ENCODE measurements at places on chromosomes 7 and 10.

- peak; percentile 86 for DNase-seq
Observed at GRCh38 chr7:115549910-115550309, 480.7 kb downstream of the TFEC start.

GRCh38 chr10:71712572-71713134 is 6.9 kb downstream of the C10orf105 start:
- DNase-seq = no peak

DNA sequence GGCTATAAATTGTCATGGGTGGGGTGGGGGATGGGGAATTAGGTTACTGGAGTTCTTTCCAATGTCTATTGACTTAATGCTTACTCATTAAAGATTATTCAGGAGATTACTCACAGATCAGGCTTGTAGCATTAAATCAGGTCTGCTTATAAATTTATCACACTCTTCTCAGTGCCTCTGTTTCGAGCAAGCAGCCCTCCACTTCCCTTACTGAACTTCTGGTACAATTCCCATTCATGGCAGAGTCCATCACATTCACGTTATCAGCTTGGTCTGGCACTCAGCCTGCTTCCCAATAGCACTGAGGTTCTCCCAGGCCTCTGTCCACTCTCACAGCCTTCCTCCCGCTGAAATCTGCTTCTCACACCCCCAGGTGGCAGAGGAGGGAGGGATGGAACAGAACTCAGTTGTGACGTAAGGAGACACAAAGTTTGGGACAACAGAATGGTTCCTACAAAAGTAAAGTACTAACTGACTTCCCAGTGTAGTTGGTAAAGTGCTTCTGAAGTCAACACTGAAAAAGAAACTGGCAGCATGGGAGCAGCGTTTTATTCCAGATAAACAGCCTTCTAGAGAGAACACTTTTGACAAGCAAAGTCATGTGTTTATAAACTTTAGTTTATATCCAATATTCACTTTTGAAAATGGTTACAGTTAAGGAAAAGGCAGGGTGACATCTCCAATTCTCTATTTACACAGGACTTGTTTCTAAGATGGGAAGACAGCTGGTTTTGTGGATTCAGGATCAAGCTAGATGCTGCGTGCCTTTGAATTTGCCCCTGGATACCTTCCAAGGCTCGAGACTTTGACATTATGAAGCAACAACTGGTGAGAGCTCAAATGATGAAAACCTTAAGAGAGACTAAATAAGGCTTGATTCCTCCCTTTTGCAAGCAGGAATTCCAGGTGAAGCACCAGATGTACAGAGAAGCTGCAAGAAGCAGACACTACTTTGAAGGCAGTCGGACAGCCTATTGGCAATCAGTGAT is 81.4 kb downstream of the ATXN7L1 start:
- no peak for DNase-seq

DNA sequence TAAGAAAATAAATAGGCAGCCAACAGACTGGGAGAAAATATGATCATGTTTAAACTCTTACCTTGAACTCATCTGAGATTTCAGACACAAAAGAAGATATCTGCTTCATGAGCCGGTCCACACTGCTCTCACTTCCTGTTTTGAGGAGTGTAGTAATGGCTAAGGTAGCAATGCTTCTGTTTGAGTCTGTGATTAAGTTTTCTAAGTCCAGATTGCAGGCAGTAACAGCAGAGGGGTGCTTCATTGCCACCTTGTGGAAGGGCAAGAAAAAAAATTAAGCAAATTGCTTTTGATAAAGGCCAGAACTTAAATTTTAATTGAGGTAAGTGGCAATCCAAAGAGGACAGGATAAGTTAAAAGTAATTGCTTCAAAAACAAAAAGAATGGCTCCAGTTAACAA is 69.1 kb downstream of the MEST start:
- DNase-seq = peak; percentile 40

- no peak for DNase-seq
Observed at GRCh38 chr10:89793649-89794254, 92.4 kb downstream of the KIF20B start.

DNA sequence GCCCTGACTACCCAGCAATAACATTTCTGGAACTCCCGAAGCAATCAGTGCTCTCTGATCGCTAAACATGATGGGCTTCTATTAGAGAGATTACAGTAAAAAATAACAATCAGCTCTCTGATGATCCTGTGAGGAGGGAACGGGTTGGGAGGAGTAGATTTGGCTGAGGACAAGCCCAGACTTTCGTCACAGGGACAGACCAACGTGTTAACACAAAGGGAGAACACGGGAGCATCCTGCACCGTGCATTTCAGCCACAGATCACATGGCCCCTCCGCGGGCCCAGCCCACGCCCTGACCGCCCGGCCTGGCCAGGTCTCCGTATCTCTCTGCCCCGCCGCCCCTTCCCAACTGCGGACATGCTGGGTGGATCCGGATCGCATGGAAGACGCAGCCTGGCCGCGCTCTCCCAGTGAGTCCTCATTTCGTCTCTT is 95.0 kb upstream of the AGBL3 start:
- DNase-seq = no peak

DNA sequence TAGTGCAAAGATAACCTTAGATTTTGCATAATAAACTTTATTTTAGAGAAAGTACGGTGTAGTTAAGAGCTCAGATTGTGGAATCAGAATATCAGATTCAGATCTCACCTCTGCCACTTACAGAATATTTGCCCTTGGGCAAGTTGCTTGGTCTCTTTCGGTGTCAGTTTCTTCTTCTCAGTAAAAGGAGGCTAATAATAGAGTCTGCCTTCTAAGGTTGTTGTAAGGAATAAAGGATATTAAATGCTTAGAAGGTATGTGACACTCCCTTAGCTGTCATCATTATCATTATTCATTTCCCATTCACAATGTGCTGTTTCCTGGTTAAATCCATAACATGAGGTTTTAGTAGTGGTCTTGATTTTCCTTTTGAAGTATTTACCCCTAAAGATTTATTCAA is 42.2 kb downstream of the MPLKIP start:
- no peak for DNase-seq

DNA sequence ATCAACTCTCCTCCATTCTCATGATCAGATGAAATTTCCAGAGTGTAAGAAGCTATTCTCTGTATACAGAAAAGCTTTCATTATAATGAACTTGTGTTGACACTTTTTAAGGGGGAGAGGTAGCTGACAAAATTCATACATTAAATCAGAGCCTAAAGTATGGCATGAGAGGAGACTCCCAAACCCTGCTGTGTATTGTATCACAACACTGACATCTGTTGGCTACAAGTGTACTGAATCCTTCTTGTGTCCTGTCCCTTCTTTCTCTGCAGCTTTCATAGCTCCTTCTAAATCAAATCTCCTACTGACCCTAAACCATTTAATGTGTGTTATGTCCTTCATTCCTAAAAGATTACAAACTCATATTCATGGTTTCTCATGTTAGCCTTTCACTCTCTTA is 70.9 kb downstream of the GCC1 start:
- DNase-seq = peak; percentile 10

GRCh38 chr7:7764520-7765396 is 46.4 kb upstream of the RPA3 start:
- DNase-seq = no peak

GRCh38 chr7:18425227-18425626 is 70.3 kb upstream of the HDAC9 start:
- DNase-seq = no peak

- DNase-seq = no peak
Observed at GRCh38 chr7:43491123-43491522, 91.8 kb upstream of the STK17A start.

DNA sequence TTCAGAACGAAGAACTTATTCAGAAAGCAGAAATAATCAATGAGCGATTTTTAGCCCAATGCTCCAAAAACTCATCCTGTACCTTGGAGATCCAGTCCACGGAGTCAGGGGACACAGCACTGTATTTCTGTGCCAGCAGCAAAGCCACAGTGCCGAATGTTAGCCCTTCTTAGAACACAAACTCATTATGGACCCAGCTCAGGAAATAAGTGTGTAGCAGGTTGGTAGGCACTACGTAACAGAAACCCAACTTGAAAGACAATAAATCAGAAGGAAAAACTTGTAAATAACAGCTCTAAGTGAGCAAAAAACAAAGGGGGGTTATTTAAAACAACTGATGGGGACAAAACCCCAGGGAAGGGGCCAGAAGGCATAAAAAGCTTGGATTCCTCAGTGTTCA is 112.0 kb upstream of the PRSS1 start:
- DNase-seq = no peak

DNA sequence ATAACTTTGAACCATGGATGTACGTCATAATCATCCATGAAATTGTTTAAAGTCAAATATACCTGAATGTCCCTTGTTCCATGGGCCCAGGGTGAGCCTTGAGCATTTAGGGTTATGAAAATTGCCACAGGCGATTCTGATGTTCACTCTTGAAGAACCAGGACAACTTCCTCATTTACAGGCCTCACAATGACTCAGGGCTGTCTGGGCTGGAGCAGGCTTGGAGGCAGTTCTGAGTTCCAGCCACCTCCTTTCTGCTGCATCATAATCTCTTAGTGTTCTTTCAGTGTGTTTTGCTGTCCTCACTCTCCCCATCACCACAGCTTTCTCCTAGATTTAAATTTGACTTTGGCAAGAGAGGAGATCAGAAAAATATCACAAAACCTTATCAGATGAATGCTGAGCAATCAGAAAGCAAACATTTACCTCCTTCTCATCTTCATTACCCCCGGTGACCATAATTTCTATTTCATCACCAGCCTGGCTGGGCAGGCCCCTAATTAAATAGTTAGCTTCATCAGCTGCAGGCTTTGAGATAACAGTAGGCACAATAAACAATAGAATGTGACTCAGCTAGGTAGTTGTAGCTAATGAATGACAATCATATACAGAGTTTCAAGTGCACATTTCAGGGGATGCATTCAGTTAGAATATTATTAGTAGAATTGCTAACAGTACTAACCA is 571.0 kb downstream of the SH2D4B start:
- no peak for DNase-seq

GRCh38 chr10:26624006-26624405 is 73.5 kb upstream of the PDSS1 start:
- DNase-seq = no peak

DNA sequence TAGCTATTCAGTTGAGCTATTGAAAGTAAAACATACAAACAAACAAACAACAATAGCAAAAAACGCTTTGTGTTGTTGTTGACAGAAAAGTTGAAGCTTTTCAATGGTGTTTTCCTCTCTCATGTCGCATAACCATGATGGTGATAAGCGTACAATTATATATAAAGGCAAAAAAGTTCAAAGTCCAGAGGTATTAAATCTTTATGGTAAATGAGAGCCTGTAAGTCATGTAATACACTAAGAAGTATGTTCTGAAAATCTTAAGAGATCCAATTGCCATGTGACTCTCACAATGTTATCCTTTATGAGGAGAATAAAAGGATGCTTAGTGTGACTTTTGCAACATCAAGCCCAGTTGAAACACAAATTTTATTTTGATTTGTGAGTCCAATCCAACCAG is 93.9 kb downstream of the PPP1R9A start:
- DNase-seq = no peak

GRCh38 chr7:149599636-149600206 is 102.1 kb upstream of the ZNF746 start:
- no peak for DNase-seq

DNA sequence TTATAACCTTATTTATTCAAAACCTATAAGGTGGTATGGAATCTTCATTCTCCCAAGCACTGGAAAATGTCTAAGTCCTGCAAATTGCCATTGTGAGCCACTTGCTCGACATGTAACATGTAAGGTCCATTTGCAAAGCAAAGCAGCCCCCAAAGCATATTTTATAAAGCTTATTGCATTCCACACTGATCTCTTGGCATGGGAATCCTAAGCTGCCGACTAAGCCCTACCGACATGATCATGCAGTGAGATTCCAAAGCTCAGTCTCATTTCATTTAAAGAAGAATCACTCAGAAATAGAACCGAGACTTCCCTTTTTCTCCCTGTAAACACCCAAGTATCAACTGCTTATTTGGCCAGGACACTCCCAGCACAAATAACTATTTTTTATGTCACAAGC is 333.4 kb upstream of the MYO3A start:
- no peak for DNase-seq

DNA sequence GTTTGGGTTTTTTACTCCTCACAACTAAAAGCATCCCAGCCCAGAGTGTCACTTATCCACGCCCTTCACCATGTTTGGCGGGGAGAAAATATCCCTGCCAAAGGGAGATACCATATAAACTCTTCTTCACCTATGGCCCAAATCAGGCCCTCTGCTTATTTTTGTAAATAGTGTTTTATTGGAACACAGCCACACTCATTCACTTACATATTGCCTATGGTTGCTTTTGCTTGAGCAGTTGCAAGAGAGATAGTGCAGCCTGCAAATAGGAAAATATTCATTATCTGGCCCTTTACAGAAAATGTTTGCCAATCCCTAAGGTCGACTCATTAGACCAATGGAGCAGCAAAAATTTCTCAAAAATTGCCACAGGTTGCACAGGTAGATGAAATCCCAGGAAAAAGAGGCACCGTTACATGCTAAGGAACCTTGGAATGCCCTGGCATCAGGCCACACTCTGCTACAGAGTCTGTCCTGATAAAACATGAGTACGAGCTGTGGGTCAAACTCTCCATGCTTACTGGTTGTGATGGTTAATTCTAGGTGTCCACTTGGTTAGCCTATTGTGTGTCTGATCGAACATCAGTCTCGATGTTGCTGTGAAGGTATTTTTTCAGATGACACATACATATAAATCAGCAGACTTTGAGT is 7.9 kb upstream of the RASSF4 start:
- no peak for DNase-seq

GRCh38 chr10:22580711-22581110 is 133.7 kb downstream of the PIP4K2A start:
- peak; percentile 89 for DNase-seq

DNA sequence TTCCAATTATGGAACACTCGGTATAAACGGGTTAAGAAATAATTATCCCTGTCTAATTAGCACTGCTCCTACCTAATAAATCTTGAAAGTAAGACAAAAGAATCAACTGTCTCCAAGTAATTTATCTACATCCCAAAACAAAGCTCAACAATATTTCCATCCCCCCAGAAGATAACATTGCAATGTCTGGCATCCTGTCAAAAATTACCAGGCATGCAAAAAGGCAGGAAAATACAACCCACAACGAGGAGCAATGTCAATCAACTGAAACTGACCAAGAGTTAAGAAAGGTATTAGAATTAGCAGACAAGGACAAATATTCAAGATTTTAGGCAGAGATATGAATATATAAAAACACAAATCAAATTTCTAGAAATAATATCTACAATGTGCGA is 84.5 kb upstream of the SVIL start:
- no peak for DNase-seq

- DNase-seq = no peak
Observed at GRCh38 chr7:2953588-2954407, 89.9 kb downstream of the CARD11 start.

DNA sequence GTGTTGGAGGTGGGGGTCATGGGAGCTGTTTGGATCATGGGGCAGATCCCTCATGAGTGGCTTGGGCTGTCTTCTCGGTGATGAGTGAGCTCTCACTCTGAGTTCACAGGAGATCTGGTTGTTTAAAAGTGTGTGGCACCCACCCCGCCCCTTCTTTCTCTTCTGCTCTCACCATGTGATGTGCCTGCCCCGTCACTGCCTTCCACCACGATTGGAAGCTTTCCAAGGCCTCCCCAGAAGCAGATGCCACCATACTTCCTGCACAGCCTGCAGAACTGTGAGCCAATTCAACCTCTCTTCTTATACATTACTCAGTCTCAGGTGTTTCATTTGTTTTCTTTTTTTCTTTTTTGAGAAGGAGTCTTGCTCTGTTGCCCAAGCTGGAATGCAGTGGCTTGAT is 170.0 kb downstream of the PTPN20 start:
- no peak for DNase-seq

- no peak for DNase-seq
Observed at GRCh38 chr10:77841711-77842375, 84.7 kb downstream of the DLG5 start.

Data from NCI-H187 treated with DMSO at 0.1 percent for 48 hours (cell line).